ENCODE measurements at places on chromosomes 3 and 15.
A peak's percentile ranks its signal among the peaks of the same experiment; 100 is the strongest.

- no peak for DNase-seq
These were observed 121.8 kb upstream of the CADM2 start for GRCh38 chr3:84836961-84837360.

DNA sequence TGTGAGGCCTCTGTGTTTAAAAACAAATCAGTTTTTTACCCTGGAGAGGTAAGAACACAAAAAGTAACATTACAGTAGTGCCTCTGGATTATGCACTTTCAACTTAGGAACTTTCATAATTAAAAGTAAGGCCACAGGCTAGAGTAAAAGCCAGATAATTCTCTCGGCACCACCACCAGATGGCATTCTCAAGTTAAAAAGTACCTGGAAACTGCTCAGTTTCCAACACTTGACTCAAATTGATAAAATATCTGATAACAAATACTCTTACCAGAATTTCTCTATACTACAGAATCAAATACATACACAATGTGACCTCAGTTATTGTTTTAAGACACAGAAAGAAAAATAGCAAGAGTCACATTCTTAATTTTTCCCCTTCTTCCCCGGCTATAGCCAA, 19.9 kb downstream of the SPICE1 start:
- DNase-seq = no peak

DNA sequence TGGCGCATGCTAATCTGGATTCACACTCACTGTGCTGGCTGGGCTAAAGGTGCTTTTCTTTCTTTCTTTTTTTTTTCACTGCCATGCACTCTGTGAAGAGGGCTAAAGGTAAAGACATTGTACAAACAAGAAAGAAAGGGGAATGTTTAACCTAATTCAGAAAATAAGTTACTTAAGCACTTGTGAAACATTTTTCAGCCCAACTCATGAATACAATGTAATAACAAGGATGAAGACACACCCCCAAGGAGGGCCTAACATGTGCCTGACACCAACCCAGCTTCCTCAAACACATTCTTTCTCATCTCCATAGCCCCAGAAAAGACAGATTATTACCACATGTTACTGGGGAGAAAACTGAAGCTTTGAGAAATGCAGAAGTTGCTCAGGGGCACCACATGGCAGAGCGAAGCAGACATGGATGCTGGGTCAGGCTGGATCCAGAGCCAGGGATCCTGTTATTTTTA, 5.7 kb downstream of the STIMATE start:
- DNase-seq = no peak

- no peak for DNase-seq
These were observed 41.6 kb upstream of the MRPS22 start for GRCh38 chr3:139302084-139302800.

- DNase-seq = no peak
These were observed 370.9 kb downstream of the NR2F2 start for GRCh38 chr15:96701443-96701842.

- peak; percentile 89 for DNase-seq
These were observed 64.6 kb downstream of the CRTC3 start for GRCh38 chr15:90594301-90594738.

DNA sequence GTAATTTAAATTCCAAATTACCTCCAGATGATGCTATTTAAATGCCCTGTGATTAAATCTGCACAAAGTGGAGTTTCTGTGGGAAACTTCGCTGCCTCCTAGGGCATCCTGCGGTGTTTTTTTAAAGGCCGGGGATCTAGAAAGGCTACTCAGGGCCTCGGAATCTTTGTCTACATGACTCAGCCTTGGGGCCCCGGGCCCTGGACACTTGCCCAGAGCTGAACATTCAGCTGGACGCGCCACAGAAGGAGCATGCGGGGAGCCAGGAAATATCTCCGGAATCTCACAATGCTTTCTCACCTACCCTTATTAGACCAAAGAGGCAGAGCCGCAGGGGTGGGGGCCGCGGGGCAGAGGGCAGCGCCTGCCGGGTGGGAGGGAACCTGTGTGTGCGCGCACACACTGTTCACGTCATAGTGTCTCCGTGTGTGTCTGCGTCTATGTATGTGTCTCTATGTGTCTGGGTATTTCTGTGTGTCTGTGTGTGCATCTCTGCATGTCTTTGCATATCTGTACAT, 145.5 kb upstream of the TPM1 start:
- peak; percentile 97 for DNase-seq

DNA sequence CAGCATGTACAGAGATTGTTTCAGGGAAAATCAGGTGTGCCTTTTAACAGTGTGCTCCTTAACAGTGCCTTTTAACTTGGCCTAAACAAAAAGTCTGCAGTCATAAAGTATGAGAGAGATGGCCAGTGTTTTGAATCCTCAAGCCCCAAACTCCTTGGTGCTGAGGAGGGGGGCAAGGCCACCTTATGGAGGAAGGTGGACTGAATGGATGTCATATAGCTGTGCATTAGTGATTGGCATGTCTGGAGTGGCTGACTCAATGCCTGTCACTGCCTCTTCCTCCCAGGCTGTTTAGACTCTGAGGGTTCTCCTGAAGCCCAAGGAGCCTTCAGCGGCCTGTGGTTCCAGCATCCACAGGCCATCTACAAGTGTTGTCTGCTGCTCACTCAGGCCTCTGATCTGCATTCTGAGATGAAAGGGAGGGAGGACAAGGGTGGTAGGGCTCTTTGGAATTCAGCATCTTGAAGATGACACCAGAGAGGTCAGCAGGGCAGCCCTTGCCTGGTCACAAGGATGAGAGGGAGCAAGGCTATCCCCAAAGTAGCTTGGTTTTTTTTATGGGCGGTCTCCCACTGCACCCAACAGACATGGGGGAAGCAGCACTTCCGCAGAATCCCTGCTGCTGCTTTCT, 1.5 kb downstream of the FOXL2NB start:
- no peak for DNase-seq

GRCh38 chr3:115111632-115112031, 35.5 kb downstream of the ZBTB20 start:
- DNase-seq = no peak

DNA sequence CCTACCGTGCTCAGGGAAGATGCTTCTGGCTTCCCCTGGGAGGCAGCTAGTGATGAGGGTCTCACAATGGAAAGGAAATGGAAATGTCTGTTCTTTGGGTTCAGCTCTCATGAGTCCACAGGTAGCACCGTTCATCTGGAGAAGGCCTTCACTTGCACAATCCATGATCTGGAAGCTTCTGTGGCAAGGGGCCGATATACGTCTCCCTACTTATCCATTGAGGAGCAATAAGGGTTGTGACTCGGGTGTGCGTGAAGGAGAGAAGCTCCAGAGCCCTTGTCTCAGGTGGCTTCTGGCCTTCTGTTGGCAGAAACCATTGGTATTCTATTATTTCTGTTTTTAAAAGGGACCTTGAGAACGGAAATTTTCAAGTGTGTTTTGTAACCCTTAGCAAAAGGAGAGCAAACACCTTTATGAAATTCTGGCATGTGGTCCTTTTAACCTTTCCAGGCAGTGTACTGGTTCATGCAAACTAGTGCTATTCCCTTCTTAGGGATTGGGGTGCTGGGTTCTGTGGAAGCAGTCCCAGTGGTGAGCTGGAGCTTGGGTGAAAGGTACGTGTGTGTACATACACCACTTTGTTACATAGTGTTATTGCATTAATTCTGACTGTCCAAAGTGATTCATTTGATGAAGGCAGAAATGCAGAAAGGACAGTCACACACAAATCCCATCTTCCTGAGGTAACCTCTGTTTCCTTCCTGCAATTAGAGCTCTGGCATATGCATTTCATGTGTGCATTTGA, 32.5 kb downstream of the KLF13 start:
- no peak for DNase-seq

- no peak for DNase-seq
These were observed 195.2 kb upstream of the ARHGEF26 start for GRCh38 chr3:153925841-153926514.

DNA sequence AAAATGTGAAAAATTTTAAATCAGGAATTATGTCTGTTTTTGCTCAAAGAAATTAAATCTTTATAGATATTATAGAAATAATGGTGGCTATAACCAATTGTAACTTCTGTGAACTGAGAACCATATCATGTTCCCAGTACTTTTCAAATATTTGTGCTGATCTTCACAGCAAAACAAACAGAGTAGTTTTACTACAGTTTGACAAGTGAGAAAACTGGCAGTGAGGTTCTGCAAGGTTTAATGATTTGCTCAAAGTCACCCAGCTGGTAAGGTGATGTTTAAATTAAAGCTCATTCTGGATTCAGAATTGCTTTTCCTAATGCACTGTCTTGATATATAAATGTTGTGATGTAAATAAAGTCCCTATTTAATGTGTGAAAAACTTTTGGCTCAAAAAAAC, 22.0 kb upstream of the SPTSSB start:
- DNase-seq = no peak

DNA sequence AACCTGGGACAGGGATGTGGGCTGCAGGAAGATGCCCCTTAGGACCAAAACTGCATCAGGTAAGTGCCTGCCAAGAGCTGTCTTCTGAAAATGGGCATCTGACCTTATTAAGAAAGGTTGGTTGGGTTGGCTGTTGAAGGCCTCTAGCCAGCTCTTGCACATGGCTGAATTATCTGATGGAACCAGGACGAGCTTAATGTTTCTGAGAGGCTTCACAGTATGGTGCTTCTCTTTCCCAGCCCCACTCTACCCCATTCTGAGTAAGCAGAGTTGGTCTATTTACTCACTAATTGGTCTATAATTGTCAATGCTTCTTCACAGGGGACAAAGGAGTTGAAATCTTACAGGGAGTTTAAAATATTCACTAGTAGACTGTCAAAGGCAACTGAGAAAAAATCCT, 48.4 kb downstream of the DTWD1 start:
- DNase-seq = no peak

GRCh38 chr3:19811689-19812088, 122.3 kb downstream of the EFHB start:
- DNase-seq = no peak

DNA sequence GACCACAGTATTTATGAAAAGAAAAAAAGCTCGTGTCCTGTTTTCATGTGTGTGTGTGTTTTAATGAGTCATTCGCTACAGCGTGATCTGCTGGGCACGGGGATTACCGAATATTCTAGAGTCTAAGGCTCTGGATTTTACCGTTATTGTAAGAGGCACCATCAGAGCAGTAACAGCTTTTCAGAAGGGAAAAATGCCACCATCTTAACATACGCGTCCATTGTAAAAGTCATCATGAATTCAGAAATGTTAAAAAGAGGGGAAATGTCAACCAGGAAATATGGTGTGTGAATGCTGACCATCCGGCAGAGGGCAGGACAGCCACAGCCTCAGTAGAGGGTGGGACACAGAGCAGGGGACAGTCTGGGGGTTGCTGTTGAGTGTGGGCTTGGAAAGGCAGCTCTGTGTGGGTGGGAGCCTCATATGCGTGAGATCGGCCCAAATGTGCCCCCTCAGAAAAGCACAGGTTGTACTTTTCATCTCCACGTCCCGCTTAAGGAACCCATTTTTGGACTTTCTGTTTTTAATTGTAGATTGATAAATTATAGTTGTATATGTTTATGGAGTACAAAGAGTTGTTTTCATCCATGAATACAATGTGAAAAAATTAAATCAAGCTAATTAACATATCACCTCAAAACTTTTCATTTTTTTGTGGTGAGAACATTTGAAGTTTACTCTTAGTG, 69.6 kb downstream of the ASB7 start:
- no peak for DNase-seq

- no peak for DNase-seq
These were observed 206.8 kb upstream of the STRIT1 start for GRCh38 chr3:155500194-155500818.

DNA sequence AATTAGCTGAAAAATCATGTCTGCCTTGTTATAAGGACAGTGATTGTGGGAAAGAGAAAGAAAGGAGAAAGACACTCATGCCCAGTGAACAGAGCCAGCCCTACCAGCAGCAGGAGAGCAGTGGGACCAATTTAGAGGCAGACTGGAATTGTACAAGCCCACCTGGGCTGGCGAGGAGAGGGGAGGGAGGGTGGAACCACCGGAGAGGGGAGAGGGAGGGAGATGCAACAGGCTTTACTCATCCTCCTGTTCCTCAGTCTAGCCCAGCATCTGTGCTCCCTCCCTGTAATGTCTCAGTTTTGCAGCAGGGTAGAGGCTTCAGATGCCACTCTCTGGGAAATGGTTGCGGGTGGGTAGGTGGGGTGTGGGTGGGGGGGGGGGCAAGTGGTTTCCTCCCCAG, 54.7 kb downstream of the RAB11A start:
- no peak for DNase-seq

GRCh38 chr15:38325648-38325990, 73.0 kb downstream of the SPRED1 start:
- DNase-seq = no peak

GRCh38 chr3:145058483-145058882, 1086.9 kb downstream of the DIPK2A start:
- DNase-seq = no peak

GRCh38 chr15:72940229-72940622, 112.0 kb upstream of the NEO1 start:
- DNase-seq = no peak

Measured in sigmoid colon (tissue), 7 donors.